ENCODE measurements at places on chromosomes 1 and 21.

DNA sequence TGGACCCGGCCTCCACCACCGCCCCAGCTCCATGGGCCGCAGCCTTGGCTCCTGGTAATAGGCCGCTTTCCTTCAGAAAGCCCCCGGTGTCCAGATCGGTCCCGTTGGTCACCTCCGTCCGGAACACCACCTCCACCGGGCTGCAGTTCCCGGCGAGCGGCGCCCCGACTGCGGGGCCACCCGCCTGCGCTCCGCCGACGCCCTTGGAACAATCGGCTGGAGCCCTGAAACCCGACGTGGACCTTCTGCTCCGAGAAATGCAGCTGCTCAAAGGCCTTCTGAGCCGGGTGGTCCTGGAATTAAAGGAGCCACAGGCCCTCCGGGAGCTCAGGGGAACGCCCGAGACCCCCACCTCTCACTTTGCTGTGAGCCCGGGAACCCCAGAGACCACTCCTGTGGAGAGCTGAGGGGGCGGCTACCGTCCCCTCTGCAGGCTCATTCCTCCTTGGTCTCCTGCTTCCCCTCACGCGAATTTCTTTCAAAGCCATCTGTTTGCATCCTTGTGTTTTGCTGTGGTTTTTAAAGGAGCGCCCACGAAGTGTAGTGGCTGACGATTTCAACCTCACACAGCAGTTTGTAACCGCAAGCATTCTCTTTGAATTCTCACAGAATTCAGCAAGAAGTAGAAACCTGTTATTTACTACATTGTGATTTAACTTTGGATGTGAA, 6.0 kb downstream of the FCRLB start:
- DNase-seq = no peak

DNA sequence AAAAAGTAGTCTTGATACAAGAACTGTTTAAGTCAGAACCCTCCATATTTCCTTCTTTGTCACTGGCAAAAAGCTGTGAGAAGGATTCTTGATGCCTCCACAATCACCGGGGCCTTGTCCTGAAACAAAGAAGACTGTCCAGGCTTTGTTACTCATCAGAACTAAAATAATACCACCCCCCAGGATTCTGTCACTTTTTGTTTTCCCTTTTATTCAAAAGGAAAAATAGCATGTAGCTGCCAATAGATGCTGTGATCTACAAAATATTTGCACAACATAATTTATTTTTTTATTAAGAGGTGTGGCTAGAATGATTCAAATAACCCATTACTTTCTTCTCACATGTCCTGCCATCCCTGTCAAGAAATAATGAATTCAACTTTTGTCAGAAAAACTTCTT, 173.7 kb downstream of the LYPLAL1 start:
- no peak for DNase-seq

- DNase-seq = no peak
Measured at GRCh38 chr1:239725371-239725770, 339.0 kb downstream of the CHRM3 start.

- no peak for DNase-seq
Measured at GRCh38 chr1:64136752-64137411, 66.5 kb upstream of the UBE2U start.

- no peak for DNase-seq
Measured at GRCh38 chr1:155192346-155193274, 15.1 kb downstream of the THBS3 start.

DNA sequence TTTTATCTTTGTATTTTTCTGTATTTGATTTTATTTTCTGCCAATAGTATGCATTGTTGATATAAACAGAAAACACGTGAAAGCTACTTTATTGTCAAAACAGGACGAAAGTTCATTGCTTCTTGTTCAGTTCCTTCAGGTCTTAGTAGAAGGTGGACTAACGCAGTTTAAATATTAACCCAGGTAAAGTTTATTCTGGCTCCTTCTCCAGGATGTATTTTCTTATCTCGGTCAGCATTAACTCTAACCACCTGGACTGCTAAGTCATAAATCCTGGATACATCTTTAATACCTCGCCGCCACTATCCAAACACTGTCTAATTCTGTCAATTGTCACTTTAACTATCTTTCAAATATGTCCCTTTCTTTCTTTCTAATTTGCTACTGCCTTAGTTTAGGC, 5.7 kb upstream of the SOAT1 start:
- DNase-seq = no peak

DNA sequence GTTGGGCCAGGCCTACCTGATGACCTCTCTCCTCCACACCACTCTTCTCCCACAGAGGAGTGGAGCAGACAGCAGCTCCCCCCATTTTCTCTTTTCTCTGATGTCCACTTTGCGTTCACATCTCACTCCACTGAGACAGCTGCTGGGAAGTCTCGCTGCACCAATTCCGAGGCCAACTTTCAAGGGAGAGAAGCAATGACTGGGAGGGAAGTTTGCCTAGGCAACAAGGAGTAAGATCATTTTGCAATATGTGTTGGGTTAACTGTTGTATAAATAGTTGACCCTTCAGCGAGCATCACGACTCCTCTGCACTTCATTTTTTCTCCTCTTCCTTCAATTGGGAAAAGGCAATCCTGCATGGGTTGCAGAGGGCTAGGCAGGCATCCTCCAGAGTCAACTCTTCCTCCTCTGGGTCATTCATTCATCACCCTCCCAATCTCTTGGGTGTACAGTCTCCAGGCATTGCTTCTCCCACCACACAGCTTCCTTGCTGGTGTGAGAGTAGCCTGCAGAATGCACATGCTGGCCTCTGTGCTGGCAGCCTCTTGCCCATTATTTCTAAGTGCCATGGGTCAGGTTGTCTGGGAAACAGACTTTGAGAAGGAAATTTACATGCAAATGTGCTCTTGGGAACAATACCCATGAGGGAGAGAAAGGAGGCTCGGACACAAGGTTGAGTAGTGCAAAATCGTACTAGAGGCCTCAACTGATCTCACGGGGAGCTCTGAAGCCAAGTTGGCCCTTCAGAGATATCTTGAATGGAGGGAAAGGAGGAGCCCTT, 75.8 kb upstream of the BCAR3 start:
- no peak for DNase-seq

- DNase-seq = no peak
Measured at GRCh38 chr1:44496541-44497171, 91.6 kb downstream of the RNF220 start.

DNA sequence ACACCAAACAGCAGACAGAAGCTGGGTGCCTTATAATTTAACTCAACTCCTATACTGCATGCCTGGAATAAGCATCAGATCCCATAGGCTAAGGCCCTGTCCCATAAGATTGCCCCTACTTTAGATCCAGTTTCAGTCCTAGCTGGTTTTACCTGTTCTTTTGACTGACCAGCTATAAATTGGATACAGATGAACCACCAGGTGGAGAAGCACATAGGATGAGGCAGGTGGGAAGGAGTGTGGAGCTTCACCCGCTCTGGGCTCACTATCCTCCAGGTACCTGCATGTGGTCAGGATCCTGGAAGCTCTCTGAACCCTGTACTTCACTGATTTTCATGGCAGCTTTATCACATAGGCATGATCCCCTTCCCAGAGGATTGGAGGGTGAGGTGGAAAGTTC, 51.3 kb downstream of the MAST2 start:
- no peak for DNase-seq

- DNase-seq = no peak
Measured at GRCh38 chr21:26782331-26782730, 62.9 kb downstream of the ADAMTS1 start.

- no peak for DNase-seq
Measured at GRCh38 chr1:188372821-188373220, 1544.1 kb downstream of the PLA2G4A start.

- DNase-seq = no peak
Measured at GRCh38 chr1:18951818-18952391, 4.6 kb downstream of the IFFO2 start.

DNA sequence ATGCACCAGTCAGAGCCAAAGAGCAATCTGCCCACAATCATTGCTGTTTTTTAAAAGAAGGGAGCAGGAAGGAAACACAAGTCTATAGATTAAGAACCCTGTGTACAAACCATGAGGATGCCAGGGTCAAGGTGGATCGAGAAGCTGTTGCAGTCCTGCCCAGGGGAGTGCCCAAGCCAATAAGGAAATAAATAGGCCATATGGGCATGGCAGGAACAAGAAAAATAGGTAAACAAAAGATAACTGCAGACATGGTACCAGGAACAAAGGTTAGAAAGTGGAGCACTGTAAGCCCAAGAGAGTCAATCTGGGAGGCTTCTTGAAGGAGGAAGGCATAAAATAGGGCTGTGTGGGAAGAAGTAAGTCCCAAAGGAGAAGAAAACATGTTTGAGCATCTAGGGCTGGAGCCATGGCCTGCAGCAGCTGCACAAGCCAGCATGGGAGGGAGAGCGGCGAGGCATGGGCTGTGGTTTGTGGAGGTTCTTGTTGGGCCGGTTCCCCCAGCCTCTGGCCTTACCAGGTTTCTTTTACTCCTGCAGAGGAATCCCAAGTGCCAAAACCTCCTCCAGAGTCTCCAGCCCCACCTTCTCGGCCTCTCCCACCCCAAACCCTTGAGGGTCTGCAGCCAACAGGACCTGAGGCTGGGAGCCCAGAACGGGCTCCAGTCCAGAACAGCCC, 13.6 kb downstream of the INAVA start:
- no peak for DNase-seq

DNA sequence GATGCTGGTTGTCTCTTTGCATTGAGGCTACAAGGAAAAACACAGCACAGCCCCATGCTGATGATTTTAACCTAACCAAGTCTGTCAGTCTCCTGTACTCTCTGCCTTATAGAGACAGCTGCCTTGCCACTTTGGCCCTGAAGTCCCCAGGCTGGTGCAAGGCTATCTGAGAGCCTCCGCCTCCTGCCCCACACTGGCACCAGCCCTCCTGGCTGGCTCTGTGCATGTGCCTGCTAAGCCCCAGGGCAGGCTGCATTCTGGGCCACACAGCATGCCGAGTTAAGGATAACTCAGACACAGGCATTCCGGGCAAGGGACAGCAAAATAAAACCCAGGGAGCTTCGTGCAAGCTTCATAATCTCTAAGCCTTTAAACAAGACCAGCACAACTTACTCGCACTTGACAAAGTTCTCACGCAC, 910 bp downstream of the RUNX1 start:
- peak; percentile 17 for DNase-seq

- no peak for DNase-seq
Measured at GRCh38 chr1:86704972-86705664, 742 bp downstream of the SH3GLB1 start.

DNA sequence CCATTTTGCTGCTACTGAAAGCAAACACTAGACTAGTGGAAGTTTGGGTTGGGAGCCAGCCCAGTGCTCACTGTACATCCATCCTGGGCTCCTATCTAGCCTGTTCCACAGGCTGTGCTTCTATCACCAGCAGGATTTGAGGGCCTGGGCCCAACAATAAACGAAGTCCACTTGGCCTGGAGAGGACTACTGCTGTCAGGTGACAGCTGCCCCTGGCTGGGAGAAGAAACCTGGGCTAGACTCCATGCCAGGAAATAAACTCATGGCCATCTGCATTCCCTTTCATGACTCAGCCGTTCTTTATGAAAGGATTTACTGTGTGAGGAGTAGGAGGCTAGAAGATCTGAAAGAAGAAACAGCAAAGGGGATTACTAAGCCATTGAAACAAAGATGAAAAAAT, 35.5 kb downstream of the COLGALT2 start:
- no peak for DNase-seq

DNA sequence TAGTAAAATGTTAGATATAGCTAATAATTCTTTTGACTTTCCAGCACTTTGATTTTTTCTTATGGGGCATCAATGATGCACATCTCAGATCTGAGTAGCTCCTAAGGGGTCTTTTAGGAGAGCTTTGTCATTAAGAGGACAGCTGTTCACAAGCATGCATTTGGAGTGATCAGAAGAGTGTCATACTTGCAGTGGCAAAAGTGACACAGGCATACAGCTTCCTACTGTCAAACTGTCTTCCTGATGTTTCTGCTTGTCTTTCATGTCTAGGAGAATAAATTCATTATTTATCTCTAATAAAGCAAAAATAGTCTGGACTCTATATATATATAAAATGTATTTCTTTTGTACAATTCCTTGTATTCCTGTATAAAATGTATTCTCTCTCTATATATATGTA, 273.0 kb downstream of the PAPPA2 start:
- DNase-seq = no peak

- DNase-seq = no peak
Measured at GRCh38 chr1:208248991-208249696, 5.0 kb upstream of the PLXNA2 start.

GRCh38 chr1:149844650-149845255, 54.6 kb upstream of the BOLA1 start:
- no peak for DNase-seq

DNA sequence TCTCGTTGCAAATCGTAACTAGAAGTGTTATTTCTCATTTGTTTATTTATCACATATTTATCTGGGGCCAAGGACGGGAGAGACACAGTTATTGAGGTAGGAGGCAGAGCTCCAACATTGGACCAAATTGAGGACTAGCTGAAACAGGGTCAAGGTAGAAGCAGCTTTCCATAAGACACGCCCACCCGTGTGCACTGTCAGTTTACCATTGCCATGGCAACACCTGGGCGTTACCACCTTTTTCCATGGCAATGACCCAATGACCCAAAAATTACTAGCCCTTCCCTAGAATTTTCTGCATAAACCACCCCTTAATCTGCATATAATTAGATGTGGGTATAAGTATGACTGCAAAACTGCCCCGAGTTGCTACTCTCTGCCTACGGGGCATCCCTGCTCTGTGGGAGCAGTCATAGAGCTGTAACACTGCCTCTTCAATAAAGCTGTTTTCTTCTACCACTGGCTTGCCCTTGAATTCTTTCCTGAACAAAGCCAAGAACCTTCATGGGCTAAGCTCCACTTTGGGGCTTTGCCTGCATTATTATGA, 72.7 kb downstream of the FBXO2 start:
- no peak for DNase-seq

DNA sequence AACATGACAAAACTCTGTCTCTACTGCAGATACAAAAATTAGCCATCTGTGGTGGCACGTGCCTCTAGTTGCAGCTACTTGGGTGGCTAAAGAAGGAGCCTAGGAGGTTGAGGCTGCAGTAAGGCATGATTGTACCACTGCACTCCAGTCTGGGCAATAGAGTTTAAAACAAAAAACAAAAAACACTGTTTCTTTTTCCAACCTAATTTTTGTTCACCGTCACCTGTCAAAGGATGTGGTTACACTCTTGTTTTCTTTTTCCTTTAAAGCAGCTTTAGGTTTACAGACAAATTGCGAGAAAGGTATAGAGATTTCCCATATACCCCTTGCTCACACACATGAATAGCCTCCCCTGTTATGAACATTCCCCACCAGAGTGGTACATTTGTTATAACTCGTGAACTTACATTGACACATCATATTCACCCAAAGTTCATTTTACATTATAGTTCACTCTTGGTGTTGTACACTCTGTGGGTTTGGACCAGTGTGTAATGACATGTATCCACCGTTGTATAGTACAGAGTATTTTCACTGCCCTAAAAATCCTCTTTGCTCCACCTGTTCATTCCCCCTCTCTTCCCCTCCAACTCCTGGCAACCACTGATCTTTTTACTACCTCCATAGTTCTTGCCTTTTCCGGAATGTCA, 26.2 kb downstream of the SMG7 start:
- DNase-seq = no peak

GRCh38 chr1:185365951-185366350, 48.9 kb upstream of the IVNS1ABP start:
- no peak for DNase-seq
